GM23248 (cell line): ENCODE measurements at places on chromosomes 3 and 15.

- DNase-seq, result no peak
These were observed 2.6 kb downstream of the LRRC3B start for GRCh38 chr3:26625187-26625586.

- DNase-seq, result no peak
These were observed 115.8 kb upstream of the UBE3A start for GRCh38 chr15:25554640-25555039.

DNA sequence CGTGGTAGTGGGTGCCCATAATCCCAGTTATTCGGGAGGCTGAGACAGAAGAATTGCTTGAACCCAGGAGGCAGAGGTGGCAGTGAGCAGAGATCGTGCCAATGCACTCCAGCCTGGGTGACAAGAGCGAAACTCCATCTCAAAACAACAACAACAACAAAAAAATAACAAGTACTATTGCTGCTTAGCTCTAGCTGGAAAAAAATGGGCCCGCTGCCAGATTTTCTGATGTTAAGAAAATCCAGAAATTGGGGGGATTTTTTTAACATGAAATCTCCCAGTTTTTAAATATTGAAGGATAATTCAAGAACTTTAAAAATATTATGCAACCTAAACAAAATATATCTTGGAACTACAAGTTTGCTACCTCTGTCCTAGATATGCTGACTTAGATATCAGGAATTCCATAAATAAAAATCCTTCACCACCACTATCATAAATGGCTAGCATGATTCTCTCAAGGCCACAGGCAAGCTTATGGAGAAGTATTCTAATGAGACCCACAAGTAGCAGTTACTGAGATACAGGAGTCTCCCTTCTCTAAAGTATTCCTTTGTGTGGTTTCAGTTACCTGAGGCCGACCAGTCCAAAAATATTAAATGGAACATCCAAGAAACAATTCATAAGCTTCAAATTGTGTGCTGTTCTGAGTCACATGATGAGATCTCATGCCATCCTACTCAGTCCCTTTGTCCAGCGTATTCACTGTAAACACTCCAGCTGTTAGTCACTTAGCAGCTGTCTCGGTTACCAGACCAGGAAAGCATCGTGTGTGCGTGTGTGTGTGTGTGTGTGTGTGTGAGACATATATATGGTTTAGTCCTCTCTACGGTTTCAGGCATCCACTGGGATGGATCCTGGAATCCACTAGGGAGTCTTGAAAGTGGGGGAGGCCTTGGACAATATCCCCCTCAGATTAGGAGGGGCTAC is 277.2 kb downstream of the TBL1XR1 start:
- DNase-seq, result peak; percentile 46

DNA sequence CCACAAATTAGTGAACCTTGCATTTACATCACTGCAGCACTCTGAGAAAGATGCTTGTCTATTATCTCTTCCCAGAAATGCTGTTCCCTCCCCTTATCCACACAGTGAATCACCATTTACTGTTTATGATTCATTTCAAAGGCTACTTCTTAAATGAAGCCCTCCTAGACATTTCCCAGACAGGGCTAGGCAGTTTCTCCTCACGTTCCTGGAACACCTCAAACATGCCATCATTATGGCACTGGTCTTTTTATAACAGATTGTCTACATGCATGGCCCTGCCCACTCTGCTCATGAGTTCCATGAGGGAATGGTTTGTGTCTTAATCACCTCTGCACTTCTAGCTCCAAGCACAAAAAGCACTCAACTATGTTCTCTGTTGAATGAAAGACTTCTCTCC is 32.2 kb upstream of the TM2D3 start:
- DNase-seq, result peak; percentile 91

DNA sequence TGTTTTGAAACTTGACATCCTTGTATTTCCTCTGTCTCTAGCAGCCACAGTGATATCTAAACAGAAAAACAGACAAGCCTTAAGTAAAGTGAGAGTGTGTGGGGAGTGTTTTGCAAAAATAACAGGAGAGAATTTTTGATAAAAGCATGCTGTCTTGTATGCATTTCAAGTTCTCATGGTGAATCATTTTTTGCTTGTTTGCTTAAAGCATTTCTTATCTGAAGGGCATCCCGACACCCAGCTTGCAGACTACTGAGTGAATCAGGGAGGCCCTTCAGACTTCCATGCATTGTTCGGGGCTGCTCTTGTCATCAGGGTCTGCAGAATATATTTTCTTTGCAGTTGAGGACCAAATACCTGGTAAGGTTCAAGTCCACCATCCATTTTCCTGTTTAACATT is 8.5 kb downstream of the CGNL1 start:
- DNase-seq, result peak; percentile 42

DNA sequence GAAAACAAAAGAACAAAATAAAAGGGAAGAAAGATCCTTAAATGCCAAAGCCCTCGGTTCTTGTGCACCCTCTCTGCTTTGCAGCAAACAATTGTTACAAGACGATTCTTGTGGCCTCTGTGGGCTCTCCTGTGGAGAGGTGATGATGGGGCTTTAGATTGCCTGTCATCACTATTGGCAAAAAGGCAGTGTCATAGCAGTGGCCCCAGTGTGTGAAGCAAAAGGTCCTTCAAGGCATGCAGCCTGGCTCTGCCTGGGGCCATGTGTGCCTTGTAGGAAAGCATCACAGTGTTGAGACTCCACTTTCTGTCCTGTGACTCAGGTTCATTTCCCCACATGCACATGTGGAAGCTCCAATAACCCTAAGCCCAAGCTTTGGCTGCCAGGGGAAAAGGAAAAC is 43.7 kb downstream of the POC1A start:
- no peak for DNase-seq
